Uterus (tissue), 4 donors: ENCODE measurements at places on chromosomes 1 and 21.

DNA sequence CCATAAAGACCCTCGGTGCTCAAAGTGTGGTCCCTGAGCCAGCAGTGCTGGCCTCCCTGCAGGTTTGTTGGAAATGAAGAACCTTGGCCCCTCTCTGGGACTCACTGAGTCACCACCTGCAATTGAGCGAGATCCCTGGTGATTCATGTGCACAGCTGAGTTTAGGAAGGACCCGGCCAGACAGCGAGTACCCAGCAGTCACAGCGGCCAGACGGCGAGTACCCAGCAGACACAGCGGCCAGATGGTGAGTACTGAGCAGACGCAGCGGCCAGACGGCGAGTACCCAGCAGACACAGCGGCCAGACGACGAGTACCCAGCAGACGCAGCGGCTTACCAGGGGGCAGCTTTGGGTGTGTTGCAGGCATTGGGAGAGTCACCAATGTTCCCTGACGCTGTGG, 123.8 kb downstream of the PRDM16 start:
- DNase-seq = no peak

DNA sequence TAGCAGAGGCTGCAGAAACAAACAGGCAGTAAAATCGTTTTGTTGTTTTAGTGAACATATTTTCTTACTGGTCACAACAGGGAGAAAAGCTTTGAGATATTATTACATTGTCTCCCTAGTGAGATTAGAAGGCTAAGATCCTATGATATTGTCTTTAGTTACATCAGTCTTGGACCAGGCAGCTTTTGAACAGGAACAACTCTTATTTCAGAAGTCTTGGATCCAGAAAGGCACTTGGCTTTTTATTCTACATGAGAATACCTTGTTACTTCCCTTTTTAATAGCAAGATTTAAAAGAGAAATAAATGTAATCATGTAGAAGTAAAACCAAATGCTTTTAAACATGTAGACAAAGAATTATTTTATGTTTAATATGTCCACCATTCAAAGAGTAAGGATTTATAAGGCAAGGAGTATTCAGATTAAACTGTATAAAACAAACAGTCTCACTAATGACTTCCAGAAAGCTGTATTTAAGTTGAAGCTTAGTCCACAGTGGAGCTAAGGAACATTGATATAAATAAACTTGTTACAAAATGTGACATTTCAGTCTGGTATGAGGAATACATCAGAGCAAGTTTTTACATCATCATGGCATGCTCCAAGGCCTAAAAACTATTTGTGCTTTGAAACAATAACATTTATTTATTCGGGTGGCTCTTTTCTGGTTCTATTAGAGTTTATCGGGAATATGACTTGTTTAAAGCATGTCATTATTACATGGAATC, 72.2 kb downstream of the PHTF1 start:
- no peak for DNase-seq

- DNase-seq = peak; percentile 11
Observed at GRCh38 chr1:36093929-36094328, 5.2 kb downstream of the ADPRS start.

- no peak for DNase-seq
Observed at GRCh38 chr1:113855630-113856400, 15.7 kb downstream of the PTPN22 start.

DNA sequence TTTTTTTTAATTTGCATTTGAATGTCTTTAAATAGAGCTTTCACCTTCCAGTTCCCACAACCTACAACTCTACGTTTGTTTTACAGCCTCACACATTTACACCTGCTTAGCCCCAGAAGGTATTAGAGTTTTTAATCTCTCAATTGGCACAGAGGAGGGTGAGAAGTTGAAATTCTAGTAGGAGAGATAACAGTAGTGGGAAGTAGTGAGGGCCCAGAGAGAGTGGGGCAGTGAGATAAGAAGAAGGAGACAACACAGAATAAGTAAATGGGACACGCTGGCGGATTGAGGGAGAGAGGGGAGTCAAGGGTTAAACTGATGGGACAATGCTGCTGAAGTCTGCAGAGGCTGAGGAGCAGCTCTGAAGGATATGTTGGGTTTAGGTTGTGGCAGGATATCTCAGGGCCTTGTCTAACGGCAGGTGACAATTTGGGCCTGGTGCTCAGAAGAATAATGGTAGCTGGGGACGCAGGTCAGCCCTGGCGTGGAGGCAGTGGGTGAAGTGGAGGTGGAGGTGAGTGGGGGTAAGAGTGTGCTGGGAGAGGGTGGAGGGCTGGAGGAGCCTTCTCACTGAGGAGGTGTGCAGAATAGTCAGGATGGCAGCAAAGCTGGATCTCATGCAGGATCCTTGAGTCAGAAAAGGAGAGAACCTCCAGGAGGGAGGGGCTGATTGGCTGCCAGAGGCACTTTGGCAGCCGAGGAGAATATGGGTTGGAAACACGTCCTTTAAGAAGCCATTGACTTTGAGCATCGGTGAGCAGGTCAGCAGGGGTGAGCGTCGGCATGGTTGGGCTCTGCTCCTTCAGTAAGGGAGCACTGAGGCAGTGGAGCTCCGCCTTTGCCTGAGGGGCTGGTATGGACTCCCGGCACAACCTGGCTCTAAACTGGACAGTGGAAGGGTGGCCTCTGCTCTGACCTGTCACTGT, 72.9 kb downstream of the SYT6 start:
- no peak for DNase-seq

- no peak for DNase-seq
Observed at GRCh38 chr1:54553602-54554313, 5.7 kb downstream of the ACOT11 start.

DNA sequence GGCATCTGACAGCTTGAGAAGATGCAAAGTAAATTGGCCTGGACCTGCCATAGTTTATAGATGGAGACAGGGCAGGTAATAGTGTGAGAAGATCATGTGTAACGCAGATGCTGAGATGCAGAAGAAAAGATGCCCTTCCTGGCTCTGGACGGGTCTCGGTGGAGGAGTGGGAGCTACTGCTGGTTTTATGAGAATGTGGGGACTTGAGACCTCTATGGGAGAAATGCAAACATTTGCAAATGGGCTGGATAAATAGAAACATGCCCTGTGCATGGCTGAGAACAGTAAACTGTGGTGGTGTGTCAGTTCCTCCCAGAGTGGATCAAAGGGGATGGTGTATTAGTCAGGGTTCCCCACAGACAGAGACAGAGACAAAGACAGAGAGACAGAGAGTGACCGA, 21.9 kb downstream of the UBASH3A start:
- no peak for DNase-seq

- peak; percentile 84 for DNase-seq
Observed at GRCh38 chr1:161200992-161201835, 953 bp upstream of the NDUFS2 start.
